ENCODE measurements at places on chromosomes 3 and 15.

DNA sequence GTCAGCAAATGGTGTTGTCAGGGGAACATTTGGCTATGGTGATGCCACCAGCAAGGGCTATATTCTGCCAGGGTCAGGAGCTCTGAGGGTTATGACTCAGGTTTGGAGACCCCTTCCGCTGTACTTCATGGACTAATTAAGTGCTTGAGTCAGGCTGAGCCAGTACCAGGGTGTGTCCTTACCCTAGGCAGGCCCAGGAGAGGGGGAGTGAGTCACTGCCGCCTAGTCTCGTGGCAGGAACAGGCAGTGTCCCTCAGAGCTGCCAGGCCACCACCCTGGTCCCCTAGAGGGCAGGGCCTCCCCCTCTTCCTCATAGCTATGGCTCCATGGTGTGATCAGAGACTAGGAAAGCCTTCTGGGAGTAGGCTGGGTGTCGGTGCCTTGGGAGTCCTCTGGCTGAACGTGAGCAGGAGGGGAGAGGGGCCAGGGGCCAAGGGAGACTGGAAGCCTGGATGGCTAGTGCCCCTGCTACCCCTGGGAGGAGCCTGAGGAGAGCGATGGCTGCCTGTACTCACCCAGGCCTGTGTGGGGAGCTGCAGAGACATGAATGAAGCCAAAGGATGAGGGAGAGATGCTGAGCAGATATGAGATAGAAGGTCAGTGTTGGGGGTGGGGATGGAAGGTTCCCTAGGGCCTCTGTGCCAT, 10.6 kb downstream of the MAPKAPK3 start:
- DNase-seq: peak; percentile 87

- no peak for DNase-seq
These were observed 34.4 kb upstream of the TPRG1 start for GRCh38 chr3:189137416-189137815.

DNA sequence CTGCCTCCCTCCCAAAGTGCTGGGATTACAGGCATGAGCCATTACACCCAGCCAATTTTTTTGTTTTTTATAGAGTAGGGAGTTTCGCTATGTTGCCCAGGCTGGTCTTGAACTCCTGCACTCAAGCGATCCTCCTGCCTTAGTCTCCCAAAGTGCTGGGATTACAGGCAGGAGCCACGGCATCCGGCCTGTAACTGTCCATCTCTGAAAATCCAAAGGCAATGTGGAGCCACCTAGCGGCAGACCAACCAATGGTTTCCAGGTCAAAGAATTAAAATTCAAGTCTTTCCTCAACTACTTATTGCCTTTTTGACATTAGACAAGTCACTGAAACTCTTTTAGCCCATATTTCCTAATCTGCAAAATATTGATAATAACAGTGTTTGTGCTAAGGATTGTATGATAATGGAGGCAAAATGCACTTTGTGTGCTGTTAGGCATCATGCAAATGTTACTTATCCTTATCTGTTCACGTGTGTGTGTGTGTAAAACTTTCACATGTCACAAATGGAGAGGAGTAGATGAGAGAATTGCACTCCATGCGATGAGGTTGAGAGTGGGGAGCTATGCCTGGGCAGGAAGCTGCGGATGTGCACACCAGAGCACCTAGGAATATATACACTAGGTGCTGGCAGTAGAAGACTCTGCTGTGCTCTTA, 48.7 kb downstream of the COL8A1 start:
- peak; percentile 78 for DNase-seq

DNA sequence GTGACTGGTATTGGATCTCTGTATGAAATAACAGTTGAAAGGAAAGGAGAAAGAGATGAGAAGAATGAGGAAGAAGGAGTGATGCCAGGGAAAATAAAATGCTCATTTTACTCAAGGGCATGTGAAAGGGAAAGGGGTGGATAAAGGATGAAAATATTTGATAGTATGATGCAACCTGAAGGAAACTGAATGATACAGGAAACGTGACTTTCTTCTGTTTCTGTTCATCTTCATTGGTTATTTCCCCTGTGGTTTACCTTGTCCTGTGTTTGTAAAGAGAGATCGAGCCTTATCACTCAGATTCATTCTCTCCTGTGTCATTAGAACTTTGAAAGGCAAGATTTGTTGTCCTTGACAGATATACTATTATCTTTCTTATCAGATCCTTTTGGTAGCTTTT, 243.6 kb upstream of the SLITRK3 start:
- DNase-seq: peak; percentile 0

DNA sequence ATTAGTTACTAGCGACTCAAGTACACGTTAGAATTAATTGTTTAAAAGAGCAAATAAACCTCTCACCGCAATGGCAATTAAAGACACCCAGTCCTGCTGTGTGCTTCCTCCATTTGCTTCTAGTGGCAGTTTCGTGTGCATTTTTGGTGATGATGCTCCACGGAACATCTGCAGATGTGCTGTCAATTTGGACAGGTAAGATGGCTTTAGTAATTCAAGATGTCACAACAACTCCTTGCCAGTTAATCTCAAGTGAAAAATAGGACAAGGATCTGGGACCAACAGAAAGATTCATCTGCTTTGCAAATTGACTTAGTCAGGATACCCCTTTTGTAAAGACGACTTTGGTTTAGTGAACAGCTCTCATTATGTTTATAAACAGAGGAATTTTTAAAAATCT, 320.9 kb downstream of the GABRB3 start:
- no peak for DNase-seq

DNA sequence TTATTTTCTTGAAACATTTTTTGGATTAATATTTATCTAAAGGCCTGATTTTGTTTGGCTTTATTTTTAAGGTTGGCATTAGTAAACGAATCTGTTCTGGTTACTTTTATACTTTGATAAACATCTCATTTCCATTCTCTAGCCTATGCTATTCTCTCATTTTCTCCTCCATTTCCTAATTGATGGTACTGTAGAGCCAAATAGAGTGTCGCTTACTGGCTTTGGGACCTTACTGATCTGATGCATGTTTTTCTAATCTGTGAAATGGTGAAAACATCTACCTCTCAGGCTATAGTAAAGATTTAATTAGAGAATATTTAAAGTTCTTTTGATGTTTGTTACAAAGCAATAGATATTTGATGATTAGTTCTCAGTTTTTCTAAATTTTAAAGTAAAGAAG, 1.6 kb downstream of the LNP1 start:
- peak; percentile 55 for DNase-seq

DNA sequence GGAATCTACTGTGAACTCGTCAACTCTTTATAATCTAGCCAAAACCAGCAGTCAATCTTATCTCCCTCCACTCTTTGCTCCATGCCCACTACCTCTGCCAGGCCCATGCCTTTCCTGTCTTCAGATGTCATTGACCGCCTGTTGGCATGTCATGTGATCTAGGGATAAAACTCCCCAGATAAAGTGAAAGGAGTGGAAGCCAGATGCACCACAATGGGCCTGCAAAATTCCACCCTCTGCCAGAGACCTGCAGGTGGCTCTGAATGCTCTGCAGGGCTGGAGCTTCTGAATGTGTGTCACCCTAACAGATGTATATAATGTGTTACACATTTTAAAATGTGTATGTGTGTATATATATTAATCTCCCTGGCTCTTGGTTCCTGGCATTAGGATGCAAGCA, 2.3 kb upstream of the CCR3 start:
- DNase-seq: no peak

DNA sequence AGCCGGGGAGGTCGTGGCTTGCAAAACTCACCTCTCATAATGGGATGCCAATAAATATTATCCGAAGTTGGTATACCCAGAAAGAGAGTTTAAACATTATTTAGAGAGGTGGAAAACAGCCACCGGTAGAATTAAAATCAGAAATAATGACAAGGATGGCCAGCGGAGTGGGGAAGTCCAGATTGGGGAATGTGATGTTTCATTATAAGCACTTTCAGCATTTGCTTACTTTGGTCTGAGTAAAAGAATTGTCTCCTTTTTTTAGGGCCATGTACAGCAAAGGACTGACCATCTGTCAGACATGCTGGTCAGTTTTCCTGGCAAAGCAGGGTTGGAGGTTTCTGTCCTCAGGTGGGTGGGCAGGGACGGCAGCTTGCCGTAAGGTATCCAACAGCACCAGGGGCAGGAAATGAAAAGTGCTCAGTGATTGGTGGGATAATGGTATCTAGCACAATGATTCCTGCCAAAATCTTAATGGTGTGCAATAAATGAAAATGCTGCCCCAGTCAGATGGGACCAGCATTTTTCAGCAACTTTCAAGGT, 24.3 kb downstream of the APBA2 start:
- no peak for DNase-seq

DNA sequence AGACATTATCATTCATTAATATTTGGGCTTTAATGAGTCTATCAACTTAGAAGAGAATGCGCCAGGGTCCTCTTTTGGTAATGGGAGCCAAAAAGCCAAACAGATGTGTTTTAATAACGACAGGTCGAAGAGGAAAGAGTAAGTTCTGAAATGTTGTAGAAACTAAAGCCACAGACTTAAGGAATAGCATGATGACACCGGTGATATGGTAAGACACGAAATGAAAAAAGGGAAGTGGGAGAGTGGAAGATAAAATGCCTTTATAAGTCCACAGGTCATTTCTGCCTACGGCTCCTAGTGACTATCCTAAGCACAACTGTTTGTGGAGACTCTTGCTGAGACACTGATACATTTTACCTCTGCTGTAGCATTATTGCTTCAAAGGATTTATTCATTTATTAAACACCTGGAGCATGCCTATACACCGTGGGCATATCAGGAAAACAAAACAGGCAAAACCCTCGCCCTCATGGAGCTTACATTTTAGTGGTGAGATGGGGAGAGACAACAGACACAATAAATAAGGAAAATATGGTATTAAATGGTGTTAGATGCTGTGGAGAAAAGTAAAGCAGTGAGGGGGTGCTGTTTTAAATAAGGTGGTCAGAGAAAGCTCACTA, 11.7 kb upstream of the CD47 start:
- no peak for DNase-seq

- no peak for DNase-seq
These were observed 324.0 kb upstream of the ROPN1 start for GRCh38 chr3:124316034-124316287.
